ENCODE measurements at places on chromosomes 2 and 18.

- no peaks in the 10 kb centered on the region for H3K36me3 ChIP-seq
- no peak for DNase-seq
- no peak overlapping the region for H3K27ac ChIP-seq
- no peak overlapping the region for H3K4me3 ChIP-seq
- H3K4me1 ChIP-seq, result no peaks in the 10 kb centered on the region
Observed at GRCh38 chr2:3638456-3638810, 19.6 kb upstream of the ALLC start.

GRCh38 chr2:176091329-176092258 is 927 bp upstream of the HOXD13 start:
- peaks cover 34% of the 10 kb centered on the region for H3K36me3 ChIP-seq
- H3K4me1 ChIP-seq, result peaks cover 16% of the 10 kb centered on the region
- no peak for DNase-seq

GRCh38 chr2:8193686-8194615 is 487.9 kb upstream of the ID2 start:
- peaks cover 6% of the 10 kb centered on the region for H3K4me1 ChIP-seq
- H3K4me3 ChIP-seq, result no peak overlapping the region
- no peak overlapping the region for H3K27ac ChIP-seq

- no peak for DNase-seq
- H3K27ac ChIP-seq, result no peak overlapping the region
- H3K4me1 ChIP-seq, result no peaks in the 10 kb centered on the region
- no peak overlapping the region for H3K4me3 ChIP-seq
- no peaks in the 10 kb centered on the region for H3K36me3 ChIP-seq
Observed at GRCh38 chr2:128394007-128394730, 75.5 kb upstream of the HS6ST1 start.

DNA sequence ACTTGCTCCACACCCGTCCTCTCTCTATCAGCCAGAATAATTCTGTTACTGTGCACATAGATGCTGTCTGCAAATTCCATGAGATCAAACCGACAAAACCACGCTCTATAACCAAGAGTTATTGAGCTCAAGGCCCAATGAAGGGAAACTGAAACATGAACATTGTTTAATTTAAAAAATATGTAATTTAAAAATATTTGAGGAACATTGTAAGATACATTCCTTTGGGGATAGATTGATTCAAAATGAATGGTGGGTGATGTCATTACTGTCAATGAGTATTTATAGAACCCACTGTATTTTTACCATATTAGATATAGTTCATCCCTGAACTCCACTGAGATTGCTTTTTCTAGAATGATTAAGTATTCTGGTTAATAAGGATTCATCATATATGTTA is 50.4 kb downstream of the NCKAP5 start:
- H3K4me3 ChIP-seq, result no peak overlapping the region
- peaks cover 4% of the 10 kb centered on the region for H3K36me3 ChIP-seq
- no peaks in the 10 kb centered on the region for H3K4me1 ChIP-seq
- no peaks in the 10 kb centered on the region for H3K27me3 ChIP-seq
- no peak overlapping the region for H3K27ac ChIP-seq

DNA sequence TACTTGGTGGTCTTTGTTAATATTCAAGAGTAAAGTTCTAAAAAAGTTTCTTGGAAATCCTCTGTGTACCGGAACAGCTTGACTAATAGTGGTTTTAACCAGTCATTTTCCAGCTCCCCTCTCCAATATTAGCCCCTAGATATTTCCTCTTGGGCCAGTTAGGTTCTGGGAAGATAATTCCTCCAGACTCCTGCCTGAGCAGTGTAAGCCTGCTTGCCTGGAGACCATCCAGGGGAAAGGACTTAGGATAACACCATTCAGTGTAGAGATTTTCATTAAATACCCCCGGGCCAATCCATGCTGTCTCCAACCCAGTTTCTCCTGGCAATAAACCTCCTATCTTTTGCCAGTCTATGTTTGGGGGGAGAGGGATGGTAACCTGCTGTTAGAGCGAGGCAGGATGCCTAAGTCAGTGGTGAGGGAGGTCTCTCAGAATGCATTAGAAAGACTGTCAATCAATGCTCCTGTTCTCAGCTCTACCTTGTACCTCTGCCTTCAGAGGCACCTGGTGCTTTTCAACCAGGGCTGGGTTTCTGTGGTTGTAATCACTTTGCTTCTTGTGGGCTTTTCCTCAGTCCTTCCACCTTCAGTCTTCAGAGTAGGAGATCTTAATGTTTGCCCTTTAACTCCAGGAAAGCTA is 186.4 kb downstream of the RNF152 start:
- no peaks in the 10 kb centered on the region for H3K4me1 ChIP-seq
- H3K36me3 ChIP-seq, result peaks cover 2% of the 10 kb centered on the region
- H3K27ac ChIP-seq, result no peak overlapping the region
- H3K27me3 ChIP-seq, result no peaks in the 10 kb centered on the region

GRCh38 chr2:234710587-234710986 is 213.7 kb upstream of the ARL4C start:
- DNase-seq, result no peak
- H3K27ac ChIP-seq, result no peak overlapping the region
- peaks cover 81% of the 10 kb centered on the region for H3K27me3 ChIP-seq

GRCh38 chr2:38233231-38233983 is 143.7 kb downstream of the ATL2 start:
- no peak overlapping the region for H3K4me3 ChIP-seq
- peaks cover 36% of the 10 kb centered on the region for H3K27me3 ChIP-seq
- H3K27ac ChIP-seq, result no peak overlapping the region
- DNase-seq, result no peak
- H3K36me3 ChIP-seq, result peaks cover 3% of the 10 kb centered on the region
- H3K4me1 ChIP-seq, result no peaks in the 10 kb centered on the region

- no peak for DNase-seq
- H3K4me1 ChIP-seq, result no peaks in the 10 kb centered on the region
- H3K36me3 ChIP-seq, result peaks cover 4% of the 10 kb centered on the region
- no peak overlapping the region for H3K27ac ChIP-seq
- no peak overlapping the region for H3K4me3 ChIP-seq
- no peaks in the 10 kb centered on the region for H3K27me3 ChIP-seq
Observed at GRCh38 chr18:66616523-66616983, 12.7 kb upstream of the CDH19 start.

DNA sequence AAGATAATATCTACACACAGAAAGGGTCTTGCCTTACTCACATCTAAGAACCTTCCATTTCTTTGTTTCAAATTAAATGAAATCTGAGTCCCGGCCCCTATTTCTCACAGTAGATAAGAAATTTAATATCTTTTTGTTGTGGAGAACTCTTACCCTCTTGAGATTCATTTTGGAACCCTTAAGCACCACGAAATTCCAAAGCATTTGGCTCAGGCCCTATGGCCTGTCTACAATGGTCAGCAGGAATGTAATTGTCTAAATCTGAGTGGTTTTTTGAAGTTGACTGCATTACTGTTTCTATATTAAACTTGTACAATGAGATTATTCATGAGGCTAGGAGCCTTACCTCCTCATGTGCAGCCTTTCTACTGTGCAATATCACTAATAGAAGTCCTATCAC is 723.3 kb downstream of the TSN start:
- DNase-seq, result no peak
- no peak overlapping the region for H3K4me3 ChIP-seq
- no peak overlapping the region for H3K27ac ChIP-seq
- no peaks in the 10 kb centered on the region for H3K4me1 ChIP-seq

- no peaks in the 10 kb centered on the region for H3K27me3 ChIP-seq
- H3K4me1 ChIP-seq, result no peaks in the 10 kb centered on the region
Observed at GRCh38 chr18:28080876-28081300, 96.0 kb downstream of the CDH2 start.

DNA sequence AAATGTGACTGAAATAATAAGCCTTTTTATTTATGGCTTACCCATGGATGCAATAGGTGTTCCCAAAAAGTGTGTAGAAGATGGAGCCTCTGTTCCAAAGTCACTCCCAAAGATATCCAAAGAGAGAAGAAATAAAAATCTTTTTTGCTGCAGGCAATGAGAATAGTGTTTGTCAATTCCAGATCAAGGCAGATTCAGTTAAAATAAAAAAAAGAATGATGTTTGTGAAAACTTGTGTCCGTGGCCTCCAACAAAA is 43.9 kb downstream of the COMMD1 start:
- no peaks in the 10 kb centered on the region for H3K27me3 ChIP-seq
- H3K4me3 ChIP-seq, result no peak overlapping the region
- no peak for DNase-seq
- H3K36me3 ChIP-seq, result no peaks in the 10 kb centered on the region
- peak overlapping the region; percentile 46 for H3K27ac ChIP-seq
- peaks cover 4% of the 10 kb centered on the region for H3K4me1 ChIP-seq

DNA sequence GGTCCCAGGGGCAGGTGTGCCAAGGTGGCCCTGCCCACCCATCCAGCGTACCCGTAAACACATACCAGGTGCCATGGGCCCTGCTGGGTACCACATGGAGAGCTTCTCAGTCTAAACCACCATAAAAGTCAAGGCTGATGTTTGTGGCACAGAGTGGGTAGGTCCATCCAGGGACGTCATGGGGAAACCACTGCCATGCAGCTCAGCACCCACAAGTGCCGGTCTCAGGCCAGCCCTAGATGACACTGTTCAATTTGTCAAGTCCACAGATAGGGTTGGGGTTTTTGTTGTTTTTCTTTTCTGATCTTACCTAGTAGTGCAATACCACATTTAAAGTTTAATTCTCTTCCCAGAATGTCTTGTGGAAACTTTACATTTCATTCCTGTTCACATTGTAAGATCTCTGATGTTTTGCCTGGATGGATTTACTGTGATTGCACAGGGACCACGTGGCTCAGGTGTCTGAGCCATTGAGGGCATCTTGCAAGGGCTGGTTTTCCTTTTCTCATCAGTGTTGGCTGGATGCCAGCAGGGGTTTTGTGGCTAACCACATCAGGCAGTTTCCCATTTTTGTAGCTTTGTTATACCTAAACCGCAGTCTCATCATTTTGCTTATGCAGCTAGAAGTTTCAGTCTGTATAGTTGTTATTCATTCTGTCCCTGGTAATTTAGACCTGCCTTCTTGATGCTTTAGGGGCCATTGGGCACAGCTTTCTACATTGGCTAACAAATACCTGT is 64.7 kb downstream of the STK25 start:
- H3K4me3 ChIP-seq, result peak overlapping the region; percentile 59
- H3K36me3 ChIP-seq, result peaks cover 20% of the 10 kb centered on the region
- peak; percentile 89 for DNase-seq
- peaks cover 11% of the 10 kb centered on the region for H3K27me3 ChIP-seq

DNA sequence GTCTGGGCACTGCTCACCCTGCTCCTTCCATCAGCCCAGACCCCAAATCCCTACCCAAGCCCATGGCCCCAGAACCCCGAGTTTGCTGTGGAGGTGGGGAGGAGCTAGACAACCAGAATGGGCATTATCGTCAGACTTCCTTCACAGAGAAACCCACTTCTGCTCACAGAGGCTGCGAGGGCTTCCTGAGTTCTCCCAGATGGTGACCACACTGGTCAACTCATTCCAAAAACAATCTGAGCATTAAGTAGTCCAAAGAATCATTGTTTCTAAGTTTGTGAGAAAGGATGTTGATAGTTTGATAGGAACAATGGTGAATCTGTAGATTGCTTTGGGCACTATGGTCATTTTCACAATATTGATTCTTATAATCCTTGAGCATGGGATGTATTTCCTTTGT is 60.2 kb downstream of the LRRC30 start:
- H3K4me1 ChIP-seq, result no peaks in the 10 kb centered on the region
- no peaks in the 10 kb centered on the region for H3K36me3 ChIP-seq
- DNase-seq, result no peak

GRCh38 chr2:112958428-112959108 is 19.2 kb upstream of the IL36G start:
- peak; percentile 41 for DNase-seq
- H3K36me3 ChIP-seq, result no peaks in the 10 kb centered on the region
- no peaks in the 10 kb centered on the region for H3K4me1 ChIP-seq
- peaks cover 31% of the 10 kb centered on the region for H3K27me3 ChIP-seq
- no peak overlapping the region for H3K27ac ChIP-seq

- H3K4me1 ChIP-seq, result peaks cover 10% of the 10 kb centered on the region
- DNase-seq, result peak; percentile 5
Observed at GRCh38 chr2:102806250-102806837, 44.5 kb downstream of the TMEM182 start.

DNA sequence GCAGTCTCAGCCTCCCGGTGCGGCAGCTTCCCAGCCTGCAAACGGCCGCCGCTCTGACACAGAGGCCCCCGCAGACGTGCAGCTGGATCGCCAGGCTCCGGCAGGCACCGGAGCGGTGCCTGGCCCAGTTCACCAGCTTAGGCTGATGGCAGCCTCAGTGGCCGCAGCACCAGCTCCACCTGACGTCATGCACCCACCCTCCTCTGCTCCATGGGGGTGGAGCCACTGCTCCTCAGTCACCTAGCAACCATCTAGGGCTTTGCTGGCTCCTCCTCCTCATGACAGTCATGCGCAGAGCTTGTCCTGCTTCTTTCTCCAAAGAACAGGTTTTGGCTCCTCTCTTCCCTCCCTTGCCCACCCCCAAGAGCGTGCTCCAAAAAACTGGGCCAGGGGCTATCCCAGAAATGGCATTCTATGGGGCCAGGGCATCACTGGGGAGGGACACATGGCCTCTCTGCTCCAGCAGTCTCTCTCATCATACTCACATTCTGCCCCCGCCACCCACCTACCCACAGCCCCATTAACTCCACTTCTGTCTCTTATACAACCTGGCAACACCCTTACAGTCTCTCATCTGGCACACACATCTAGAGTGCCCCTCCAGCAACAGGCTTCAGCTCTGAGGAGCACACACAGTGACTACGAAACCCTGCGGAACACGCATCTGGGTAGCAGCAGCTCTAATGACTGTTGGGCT is 5.5 kb downstream of the DCTN1 start:
- H3K4me3 ChIP-seq, result no peak overlapping the region
- H3K36me3 ChIP-seq, result peaks cover 24% of the 10 kb centered on the region
- no peaks in the 10 kb centered on the region for H3K27me3 ChIP-seq
- peaks cover 14% of the 10 kb centered on the region for H3K4me1 ChIP-seq

- H3K27me3 ChIP-seq, result peaks cover 37% of the 10 kb centered on the region
- H3K4me1 ChIP-seq, result no peaks in the 10 kb centered on the region
- no peaks in the 10 kb centered on the region for H3K36me3 ChIP-seq
Observed at GRCh38 chr2:204292439-204292838, 252.8 kb upstream of the PARD3B start.

- H3K4me3 ChIP-seq, result no peak overlapping the region
- H3K36me3 ChIP-seq, result peaks cover 1% of the 10 kb centered on the region
- H3K4me1 ChIP-seq, result peaks cover 2% of the 10 kb centered on the region
Observed at GRCh38 chr2:231682603-231683291, 25.6 kb upstream of the PTMA start.

- peaks cover 4% of the 10 kb centered on the region for H3K36me3 ChIP-seq
- no peak for DNase-seq
- no peak overlapping the region for H3K27ac ChIP-seq
- H3K4me1 ChIP-seq, result peaks cover 4% of the 10 kb centered on the region
- H3K27me3 ChIP-seq, result no peaks in the 10 kb centered on the region
Observed at GRCh38 chr2:241798631-241799521, 10.1 kb upstream of the NEU4 start.

- DNase-seq, result no peak
- peaks cover 21% of the 10 kb centered on the region for H3K27me3 ChIP-seq
- no peaks in the 10 kb centered on the region for H3K4me1 ChIP-seq
- no peak overlapping the region for H3K27ac ChIP-seq
- H3K4me3 ChIP-seq, result no peak overlapping the region
Observed at GRCh38 chr2:9306911-9307310, 100.3 kb downstream of the ASAP2 start.

- no peaks in the 10 kb centered on the region for H3K36me3 ChIP-seq
- no peak overlapping the region for H3K27ac ChIP-seq
- no peak for DNase-seq
Observed at GRCh38 chr2:102014041-102014345, 22.2 kb downstream of the IL1R2 start.

GRCh38 chr2:80706951-80707350 is 402.4 kb upstream of the LRRTM1 start:
- H3K4me3 ChIP-seq, result no peak overlapping the region
- no peaks in the 10 kb centered on the region for H3K4me1 ChIP-seq
- no peaks in the 10 kb centered on the region for H3K36me3 ChIP-seq
- DNase-seq, result no peak
- H3K27ac ChIP-seq, result no peak overlapping the region
- no peaks in the 10 kb centered on the region for H3K27me3 ChIP-seq
